Activated naive CD8-positive, alpha-beta T cell treated with anti-CD3 and anti-CD28 coated beads for 36 hours (primary cell): ENCODE measurements at places on chromosomes 5 and 9.

GRCh38 chr5:10091701-10092100, 158.0 kb downstream of the ATPSCKMT start:
- DNase-seq = no peak
- H3K27me3 ChIP-seq = peaks cover 9% of the 10 kb centered on the region
- no peak overlapping the region for H3K4me3 ChIP-seq
- H3K27ac ChIP-seq = no peak overlapping the region
- no peaks in the 10 kb centered on the region for H3K4me1 ChIP-seq

DNA sequence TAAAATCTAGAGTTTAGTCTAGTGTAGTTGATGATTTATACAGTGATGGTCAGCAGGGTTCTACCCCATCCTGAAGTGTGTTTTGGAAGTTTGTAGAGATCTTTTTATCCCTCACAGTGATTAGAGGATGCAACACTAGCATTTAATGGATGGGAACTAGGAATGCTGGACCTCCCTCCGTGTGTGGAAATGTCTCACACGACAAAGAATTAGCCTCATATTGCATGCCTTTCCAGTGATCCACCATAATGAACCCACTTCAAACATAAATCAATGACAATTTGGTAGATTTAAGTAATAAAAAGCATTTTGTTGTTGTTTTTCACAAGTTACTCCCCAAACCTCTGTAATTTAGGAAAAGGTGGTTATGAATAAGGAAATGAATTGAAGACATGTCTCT, 82.5 kb upstream of the LMNB1 start:
- H3K27me3 ChIP-seq = no peaks in the 10 kb centered on the region
- no peaks in the 10 kb centered on the region for H3K36me3 ChIP-seq
- H3K4me1 ChIP-seq = peaks cover 17% of the 10 kb centered on the region

- no peaks in the 10 kb centered on the region for H3K27me3 ChIP-seq
- no peak overlapping the region for H3K4me3 ChIP-seq
- H3K4me1 ChIP-seq = no peaks in the 10 kb centered on the region
Measured at GRCh38 chr5:112143690-112144089, 275.4 kb downstream of the EPB41L4A start.

GRCh38 chr5:84130006-84130580, 254.6 kb downstream of the EDIL3 start:
- H3K4me3 ChIP-seq = no peak overlapping the region
- H3K36me3 ChIP-seq = no peaks in the 10 kb centered on the region
- no peaks in the 10 kb centered on the region for H3K27me3 ChIP-seq
- no peak for DNase-seq
